Activated CD8-positive, alpha-beta memory T cell treated with anti-CD3 and anti-CD28 coated beads for 48 hours (primary cell): ENCODE measurements at places on chromosomes 12 and 14.

- DNase-seq: no peak
These were observed 412.6 kb downstream of the MDGA2 start for GRCh38 chr14:47262801-47263200.

DNA sequence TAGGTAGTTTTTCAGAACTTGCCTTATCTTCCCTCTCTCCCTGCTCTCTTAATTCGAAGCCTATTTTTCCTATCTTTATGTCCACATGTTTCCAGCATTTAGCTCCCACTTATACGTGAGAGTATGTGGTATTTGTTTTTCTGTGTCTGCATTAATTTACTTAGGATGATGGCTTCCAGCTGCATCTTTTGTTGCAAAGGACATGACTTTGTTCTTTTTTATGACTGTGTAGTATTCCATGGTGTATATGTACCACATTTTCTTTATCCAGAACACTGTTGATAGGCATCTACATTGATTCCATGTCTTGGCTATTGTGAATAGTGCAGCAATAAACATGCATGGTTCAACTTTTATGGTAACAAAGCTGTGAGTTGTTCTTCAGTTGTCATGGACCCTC lies 7.8 kb upstream of the CLEC2D start:
- no peak for DNase-seq

DNA sequence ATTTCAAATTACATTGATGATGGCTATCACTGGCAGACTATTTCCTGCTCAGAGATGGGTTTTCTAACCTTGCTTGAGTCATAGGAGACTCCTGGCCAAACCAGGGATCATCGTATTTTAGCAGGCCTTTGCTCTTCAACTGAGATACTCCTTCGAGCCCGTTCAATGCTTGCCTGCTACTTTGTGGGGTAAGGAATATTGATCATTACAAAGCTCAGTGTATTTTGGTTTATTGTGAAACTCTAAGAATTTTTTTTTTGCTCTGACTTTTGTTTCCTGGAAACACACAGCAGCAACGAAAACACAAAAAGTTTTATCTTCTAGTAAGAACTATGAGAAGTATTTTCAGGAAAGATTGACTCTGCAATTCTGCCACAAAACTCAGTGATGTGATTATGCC lies 4.1 kb downstream of the GPRC5D start:
- no peak for DNase-seq

DNA sequence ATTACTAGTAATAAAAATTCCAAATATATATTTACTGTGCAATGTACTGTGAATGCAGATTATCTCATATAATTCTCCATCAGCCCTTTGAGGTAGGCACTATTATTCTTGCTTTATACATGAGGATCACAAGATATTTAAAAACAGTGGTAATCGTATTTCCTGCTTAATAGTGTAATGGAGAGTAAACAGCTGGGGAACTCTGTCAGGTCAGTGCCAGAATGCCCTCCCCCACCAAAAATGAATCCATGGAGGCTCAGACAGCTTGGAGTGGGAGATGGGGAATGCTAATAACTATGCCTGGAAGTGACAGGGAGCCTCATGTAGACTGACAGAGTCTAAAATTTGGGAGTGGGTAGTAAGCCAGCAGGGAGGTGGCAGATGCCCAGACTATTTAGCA lies 153.6 kb downstream of the PAH start:
- no peak for DNase-seq

GRCh38 chr14:105739331-105740102 lies 213.1 kb downstream of the TMEM121 start:
- DNase-seq: no peak

- no peak for DNase-seq
These were observed 197.2 kb downstream of the CHST11 start for GRCh38 chr12:104653730-104654664.

GRCh38 chr14:85291731-85292130 lies 238.2 kb upstream of the FLRT2 start:
- no peak for DNase-seq

DNA sequence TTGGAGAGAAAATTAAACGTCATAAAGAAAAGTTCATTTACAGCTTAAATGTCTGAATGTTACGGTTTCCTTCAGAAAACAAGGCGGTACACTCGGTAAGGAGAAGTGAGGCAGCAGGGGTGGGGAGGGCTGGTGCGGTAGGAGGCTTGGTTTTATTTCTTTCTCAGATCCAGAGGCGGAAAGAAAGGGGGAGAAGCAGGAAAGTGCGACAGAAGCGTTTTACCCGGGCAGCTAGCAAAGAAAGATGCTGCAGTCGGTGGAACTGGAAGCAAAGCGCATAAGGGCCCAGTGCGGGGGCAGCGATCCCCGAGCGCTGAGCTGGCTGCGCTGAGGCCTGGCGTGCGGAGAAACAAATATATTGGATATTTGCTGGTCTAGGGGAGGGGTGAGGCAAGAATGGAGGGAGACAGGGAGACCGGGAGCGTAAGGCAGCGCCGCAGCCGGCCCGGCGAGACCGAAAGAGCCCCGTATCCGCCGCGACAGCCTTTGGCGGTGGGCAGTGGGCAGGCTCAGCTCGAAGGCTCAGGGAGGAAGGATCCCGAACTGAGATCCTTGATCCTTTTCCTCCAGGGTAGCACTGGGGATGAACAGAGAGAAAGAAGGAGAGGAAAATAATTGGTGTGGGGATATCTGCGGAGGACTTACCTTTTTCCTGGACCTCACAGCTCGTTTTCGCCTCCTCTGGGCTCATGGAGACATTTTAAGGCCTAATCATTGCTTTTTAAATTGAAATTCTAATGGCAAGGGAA lies 6.4 kb upstream of the HOXC11 start:
- no peak for DNase-seq

GRCh38 chr12:48936379-48936979 lies 11.2 kb upstream of the FKBP11 start:
- peak; percentile 75 for DNase-seq

GRCh38 chr12:113678223-113679119 lies 206.8 kb upstream of the LHX5 start:
- no peak for DNase-seq

DNA sequence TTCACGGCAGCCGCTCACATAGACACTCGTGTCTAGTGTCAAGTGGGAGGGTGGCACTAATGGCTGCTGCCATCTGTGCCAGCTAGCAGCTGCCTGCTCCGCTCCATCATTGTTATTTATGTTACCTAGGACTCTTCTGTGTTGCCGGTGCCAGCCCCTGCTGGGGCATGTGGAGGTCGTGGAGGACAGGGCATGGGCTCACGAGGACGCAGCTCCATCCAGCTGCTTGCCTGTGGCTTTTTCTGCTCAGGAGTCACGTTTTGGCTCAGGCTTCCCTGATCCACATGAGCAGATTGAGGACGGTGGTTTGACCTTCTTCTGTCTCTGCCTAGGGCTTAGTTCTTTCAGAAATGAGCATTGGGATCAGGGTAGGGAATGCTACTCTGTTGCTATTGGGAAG lies 31.2 kb downstream of the TPCN1 start:
- no peak for DNase-seq

DNA sequence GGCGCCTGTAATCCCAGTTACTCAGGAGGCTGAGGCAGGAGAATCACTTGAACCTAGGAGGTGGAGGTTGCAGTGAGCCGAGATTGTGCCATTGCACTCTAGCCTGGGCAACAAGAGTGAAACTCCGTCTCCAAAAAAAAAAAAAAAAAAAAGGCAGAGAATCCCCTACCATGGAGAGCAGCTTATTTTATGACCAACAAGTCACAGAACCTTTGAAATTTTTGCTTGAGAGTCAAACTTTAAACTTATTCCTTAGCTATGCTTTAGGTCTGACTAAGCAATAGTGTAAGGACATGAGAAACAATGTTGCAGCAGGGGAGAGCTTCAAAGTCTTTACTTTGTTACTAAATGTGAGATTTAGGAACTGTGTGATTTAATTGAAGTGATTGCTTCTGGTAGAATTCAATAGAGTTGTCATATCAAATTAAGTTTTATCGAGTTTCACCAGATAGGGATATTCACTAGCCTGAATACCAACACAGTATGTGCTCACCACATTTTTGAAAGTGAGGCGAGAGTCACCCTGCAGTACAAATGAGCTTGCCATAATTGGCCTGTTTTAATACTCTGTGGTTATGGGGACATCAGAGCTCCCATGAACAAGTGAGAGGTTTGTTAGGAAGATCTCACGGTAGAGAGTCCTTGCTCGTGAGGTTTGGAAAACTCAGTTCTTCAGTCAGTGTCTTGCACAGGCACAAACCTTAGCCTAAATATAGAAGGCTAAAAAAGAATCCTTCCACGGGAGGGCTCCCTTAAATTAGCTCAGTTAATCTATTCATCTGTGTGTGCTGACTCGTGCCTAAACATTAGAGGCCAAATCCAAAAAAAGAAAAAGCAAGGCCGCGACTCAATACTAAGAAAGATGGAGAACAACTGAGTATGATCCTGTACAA lies 108.6 kb downstream of the SAMD4A start:
- no peak for DNase-seq

GRCh38 chr14:92309968-92310530 lies 12.9 kb upstream of the SLC24A4 start:
- DNase-seq: no peak

GRCh38 chr12:68034567-68034966 lies 45.3 kb downstream of the IFNG-AS1 start:
- DNase-seq: no peak

GRCh38 chr14:81178063-81178462 lies 42.7 kb downstream of the GTF2A1 start:
- no peak for DNase-seq

- DNase-seq: no peak
These were observed 9.7 kb downstream of the SCN8A start for GRCh38 chr12:51600721-51601120.

GRCh38 chr12:55188974-55189556 lies 31.8 kb upstream of the OR10A7 start:
- DNase-seq: no peak

GRCh38 chr14:103273745-103274615 lies 60.1 kb upstream of the EIF5 start:
- DNase-seq: no peak

DNA sequence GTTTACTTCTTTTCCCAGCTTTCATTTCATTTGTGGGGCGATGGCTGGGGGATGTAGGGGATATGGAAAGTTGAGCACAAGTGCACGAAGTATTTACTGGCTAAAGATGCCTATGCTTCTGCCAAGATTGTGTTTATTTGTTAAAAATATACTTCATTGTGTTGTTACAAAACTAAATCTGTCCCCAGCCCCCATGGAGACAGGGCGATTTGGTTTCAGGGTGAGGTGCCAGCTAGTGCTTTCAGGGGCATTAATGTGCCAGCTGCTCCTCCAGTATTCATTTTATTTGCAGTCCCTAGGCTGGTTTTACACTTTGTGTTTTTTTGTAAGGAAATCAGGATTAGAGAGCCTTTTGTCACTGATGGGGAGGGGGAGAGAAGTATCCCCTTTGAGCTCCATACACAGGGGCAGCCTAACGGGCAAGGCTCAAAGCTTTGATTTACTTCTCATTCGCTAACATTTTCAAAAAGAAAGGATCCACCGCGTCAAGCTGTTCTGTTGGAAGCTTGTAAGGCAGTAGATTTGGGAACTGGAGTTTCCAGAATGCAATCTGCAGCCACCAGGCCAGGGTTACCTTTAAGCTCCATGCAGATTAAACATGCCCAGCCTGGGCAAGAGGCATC lies 198.7 kb upstream of the PLEKHG7 start:
- DNase-seq: no peak

DNA sequence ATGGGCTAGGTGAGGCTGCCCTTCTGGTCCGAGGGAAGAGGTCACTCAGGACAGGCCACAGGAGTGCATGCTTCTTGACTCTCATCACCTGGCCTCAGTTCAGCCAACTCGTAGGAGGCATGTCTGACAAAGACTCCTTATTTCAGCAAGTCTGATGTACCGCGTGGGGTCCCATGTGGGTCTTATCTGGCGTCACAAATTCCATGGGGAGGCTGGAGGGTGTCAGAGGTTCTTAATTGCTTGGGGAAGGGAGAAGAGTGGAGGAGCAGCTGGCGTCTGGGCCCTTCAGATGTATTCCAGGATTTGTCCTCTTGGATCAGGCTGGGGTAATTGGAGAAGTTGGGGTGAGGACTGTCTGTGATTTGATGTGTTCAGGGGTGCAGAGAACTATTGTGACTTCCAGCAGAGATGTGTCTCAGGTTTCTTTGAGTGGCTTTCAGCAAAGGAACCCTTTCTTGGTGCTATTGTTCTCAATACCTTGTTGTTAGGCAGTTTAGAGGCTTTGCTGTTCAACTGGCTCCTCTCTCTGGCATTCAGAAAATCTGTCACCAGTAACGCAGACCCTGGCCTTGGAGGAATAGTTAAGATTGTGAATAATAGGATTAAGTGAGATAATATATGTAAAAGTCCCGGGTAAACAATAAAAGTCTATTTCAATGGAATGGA lies 60.1 kb downstream of the SUSD6 start:
- DNase-seq: no peak

GRCh38 chr14:24228902-24229301 lies 3.3 kb downstream of the NEDD8 start:
- DNase-seq: no peak

- DNase-seq: no peak
These were observed 11.0 kb downstream of the ZBTB39 start for GRCh38 chr12:56995201-56995929.

GRCh38 chr12:91852634-91853033 lies 293.0 kb downstream of the BTG1 start:
- no peak for DNase-seq

GRCh38 chr12:12622418-12622817 lies 10.7 kb downstream of the CREBL2 start:
- no peak for DNase-seq

DNA sequence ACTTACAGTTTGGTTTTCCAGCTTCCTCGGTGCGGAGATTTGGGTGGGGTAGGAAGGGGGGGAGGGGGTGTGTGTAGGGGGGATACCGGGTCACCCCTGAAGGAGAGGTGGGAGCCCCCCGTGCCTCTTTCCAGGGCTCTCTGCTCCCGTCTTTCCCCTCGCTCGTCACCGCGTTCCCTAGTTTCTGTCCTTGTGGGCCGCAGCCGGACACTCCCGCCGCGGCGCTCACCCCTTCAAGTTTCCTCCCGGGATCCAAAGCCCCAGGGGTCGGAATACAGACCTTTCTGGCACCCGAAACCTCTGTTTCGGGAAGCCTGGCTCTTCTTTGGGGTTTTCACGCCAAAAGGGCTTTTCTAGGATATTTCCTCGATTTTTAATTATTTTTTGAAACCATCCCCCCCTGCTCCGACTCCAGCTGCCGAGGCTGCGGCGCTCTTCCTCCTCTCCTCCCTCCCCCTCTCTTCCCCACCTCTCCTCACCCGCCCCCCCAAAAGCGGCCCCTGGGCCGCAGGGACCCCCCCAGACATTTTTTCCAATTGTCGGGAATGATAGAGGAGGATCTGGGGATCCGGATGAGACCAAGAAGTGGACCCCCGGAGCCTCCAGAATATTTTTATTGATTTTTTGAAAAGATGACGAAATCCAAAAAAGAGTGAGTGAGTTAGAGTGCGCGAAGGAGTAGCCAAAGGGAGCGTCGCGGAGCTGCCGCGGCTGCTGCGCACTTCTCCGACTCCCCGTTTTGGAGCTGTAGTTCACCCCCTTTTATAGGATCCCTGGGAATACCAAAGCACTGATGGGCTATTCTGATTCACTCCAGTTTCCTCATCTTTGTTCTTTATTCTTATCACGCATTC lies 1.7 kb downstream of the CCND2 start:
- DNase-seq: no peak

- no peak for DNase-seq
These were observed 475.6 kb downstream of the PDZRN4 start for GRCh38 chr12:41663598-41664265.
